ENCODE measurements at places on chromosomes 7 and 10.

DNA sequence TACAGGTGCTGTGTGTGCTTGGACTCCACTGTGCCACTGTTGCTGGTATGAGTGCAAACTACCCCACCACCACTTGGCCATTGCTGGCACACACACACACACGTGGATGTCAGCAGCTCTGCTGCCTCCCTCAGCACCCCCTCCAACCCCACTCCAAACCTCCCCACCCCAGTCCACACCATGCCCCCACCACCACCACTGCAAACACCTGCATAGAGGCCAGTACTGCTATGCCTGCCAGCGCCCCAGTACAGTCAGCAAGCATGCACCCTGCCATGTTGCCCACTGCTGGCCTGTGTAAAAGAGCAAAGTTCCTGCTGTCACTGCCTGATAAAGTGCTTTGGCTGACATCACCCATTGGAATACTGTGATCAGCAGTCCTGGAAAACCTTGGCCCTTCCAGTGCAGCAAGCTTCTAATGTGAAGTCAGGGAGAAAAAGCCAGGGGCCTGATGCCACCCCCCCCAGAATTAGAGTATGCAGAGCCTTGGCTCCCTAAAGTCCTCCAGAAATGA lies 519.2 kb upstream of the PCDH15 start:
- DNase-seq = no peak

DNA sequence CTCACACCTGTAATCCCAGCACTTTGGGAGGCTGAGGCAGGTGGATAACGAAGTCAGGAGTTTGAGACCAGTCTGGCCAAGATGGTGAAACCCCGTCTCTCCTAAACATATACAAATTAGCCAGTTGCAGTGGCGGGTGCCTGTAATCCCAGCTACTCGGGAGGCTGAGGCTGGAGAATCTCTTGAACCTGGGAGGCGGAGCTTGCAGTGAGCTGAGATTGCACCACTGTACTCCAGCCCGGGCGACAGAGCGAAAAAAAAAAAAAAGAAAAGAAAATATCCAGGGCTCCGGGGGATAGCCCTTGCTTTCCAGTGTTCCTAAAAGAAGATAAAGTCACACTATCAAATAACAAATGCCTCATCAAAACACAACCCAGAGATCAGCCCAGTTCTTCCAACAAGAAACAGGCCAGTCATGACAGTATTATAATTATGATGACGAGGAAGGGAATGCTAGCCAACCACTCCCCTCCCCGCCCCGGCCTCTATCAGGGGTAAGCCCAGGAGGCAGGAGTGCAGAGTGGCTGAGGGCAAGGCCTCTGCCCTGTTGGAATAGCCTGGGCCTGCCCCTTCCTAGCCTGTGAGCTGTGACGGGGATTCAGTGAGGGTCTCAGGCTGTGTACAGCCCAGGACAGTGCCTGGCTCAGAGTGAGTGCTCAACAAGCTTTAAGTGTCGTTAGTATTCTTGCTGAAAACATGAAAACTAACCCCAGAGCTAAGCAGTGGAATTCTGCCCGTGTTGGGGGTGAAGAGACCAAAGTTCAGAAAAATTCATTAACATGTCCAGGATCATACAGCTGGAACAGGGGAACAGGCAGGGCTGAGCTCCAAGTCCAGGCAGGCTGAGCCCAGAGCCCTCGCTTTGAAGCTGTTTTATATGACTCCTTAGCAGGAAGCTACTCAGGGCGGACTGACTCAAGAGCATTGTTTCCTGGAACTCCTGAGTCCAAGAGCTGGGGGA lies 54.3 kb downstream of the FAM241B start:
- DNase-seq = no peak

GRCh38 chr7:132751244-132751647 lies 175.0 kb upstream of the PLXNA4 start:
- DNase-seq = no peak

DNA sequence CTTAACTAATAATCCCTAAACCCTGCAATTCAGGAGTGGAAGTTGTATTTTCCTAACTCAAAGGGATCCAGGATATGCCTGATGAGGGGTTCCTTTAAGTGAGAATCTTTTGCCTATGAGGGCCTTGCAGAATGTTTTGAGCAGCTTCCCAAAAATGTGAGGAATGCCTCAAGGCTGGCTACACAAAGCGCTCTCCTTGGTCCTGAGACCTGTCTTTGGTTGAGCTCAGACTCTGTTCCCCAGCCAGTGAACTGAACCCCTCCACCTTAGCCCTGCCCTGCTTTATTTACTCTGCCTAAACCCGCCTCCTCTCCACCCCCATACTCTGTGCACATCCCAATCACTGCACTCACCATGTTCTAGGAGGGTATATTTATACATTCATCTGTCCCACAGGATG lies 108.6 kb downstream of the NRCAM start:
- no peak for DNase-seq

DNA sequence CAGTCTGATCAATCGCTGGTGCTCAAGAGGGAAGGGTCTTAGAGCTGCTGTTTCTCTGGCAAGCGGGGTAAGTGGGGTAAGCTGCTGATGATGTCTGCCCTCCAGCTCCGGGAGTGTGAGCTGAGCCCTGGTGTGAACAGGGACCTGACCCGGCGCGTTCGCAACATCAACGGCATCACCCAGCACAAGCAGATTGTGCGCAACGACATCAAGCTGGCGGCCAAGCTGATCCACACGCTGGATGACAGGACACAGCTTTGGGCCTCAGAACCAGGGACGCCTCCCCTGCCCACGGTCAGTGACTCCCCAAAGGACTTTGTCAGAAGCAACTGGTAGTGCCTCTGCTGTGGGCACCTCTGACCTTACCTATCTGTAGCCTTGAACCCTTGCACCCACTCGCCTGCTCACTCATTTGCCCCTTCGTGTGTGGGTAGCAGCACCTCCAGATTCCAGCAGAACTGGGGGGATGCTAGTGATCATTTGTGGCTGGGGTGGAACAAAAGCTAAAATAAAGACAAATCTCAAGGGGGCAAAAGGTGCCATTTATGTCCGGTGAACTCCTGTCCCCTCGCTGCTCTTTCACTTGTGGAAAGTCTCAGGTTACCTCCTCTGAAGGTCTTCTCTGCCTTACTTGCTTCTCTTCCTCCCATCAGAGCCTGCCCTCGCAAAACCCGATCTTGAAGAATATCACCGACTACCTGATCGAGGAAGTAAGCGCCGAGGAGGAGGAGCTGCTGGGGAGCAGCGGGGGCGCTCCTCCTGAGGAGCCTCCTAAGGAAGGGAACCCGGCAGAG lies 3.2 kb downstream of the UFSP1 start:
- DNase-seq = no peak

- no peak for DNase-seq
Measured at GRCh38 chr10:11115337-11115736, 97.7 kb downstream of the CELF2 start.

GRCh38 chr7:147509035-147509501 lies 1081.5 kb upstream of the C7orf33 start:
- DNase-seq = no peak

DNA sequence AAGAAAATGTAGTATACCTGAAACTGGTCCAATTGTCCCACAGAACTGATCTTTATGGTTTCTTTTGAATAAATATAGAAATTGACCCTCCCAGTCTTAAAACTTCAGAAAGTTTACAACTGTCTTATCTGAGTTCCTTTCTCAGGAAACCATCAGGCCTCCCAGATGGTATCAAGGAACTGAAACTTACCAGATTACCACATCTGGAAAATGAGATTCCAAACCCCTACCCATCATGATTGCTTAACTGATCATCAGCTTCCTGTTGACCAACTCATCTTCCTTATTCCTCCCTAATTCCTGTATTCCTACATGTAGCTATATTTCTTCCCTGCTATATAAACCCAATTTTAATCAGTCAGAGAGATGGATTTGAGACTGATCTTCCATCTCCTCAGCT lies 5.5 kb downstream of the VWDE start:
- no peak for DNase-seq

DNA sequence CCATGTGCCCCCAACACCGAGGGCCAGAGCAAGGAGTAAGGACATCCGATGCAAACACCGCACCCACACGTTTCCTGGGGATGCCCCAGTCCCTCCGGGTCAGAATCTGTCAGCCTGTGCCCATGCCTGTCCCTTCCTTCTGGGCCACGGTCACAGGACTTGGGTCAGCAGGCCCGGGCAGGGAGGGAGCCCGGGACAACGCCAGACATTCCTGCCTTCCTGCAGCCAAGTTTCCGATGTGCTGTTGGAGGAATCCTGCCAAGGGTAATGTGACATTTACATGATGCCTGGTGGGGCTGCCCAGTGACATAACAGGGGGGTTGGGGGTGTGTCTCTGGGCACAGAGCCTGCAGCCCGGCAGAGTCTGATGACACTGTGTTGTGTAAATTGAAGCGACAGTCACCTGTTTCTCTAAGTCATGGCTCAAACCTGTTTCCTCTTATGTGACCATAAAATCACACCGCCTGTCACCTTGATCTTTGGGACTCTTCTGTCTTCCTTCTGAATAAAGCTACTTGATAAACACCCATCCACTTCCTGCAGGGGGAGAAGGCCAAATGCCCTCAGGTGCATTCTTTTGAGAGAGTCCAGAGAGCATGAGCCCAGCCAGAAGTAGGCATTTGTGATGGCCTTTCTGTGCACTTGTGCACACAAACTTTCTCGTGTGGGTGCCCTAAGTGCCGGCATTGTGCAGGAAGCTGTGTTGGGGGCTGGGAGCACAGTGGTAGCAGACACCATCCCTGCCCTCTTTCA lies 175.3 kb upstream of the RHEB start:
- no peak for DNase-seq

GRCh38 chr7:129163875-129164544 lies 19.5 kb downstream of the TSPAN33 start:
- no peak for DNase-seq

- no peak for DNase-seq
Measured at GRCh38 chr7:3399858-3400257, 98.8 kb downstream of the SDK1 start.

DNA sequence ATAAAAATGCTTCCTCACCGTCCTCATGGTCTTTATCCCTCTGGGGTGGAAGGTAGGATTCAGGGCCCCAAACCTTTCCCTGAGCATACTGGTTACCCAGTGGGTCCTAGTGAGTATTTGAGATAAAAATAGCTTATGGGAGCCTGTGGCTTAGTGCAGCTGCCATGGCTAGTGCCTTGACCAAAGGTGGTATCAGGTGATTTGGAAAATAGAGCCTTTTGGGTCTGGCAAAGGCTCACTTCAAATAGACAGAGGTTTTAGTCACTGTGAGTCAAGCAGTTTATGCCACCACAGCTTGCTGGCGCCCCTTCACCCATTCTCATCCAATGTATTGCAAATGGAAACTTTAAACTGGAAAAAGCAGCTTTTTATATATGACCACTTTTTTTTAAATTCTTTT lies 30.4 kb downstream of the PLAU start:
- DNase-seq = no peak

DNA sequence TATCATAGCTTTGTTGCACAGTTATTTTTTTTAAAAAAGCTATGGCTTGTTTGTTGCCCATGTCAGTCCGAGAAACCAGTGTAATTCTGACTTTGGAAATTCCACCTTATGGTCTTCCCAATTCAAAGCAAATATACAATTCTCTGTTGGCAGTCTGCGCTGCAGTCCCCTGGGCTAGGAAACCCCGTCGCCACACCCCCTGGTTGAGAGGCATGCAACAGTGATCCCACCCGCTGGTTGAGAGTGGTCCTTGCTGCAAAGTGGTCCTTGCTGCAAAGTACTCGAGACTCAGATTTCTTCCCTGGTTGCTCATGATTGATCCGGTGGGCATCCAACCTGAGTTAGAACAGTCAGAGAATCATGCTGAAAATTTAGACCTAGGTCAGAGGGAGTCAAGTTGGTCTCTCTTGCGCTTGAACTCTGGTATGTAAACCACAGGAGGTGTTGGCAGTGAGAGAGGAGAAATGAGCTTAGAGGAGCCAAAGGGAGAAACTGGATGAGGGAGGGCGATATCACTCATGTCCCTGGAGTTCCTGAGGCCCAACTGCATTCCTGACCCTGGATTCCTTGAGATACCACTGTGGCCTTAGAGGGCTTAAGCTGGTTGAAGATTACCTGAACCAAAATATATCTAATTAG lies 45.0 kb upstream of the STK17A start:
- DNase-seq = no peak

GRCh38 chr7:17118412-17118811 lies 180.0 kb upstream of the AHR start:
- no peak for DNase-seq

- peak; percentile 22 for DNase-seq
Measured at GRCh38 chr7:823649-824048, 8.6 kb upstream of the SUN1 start.

DNA sequence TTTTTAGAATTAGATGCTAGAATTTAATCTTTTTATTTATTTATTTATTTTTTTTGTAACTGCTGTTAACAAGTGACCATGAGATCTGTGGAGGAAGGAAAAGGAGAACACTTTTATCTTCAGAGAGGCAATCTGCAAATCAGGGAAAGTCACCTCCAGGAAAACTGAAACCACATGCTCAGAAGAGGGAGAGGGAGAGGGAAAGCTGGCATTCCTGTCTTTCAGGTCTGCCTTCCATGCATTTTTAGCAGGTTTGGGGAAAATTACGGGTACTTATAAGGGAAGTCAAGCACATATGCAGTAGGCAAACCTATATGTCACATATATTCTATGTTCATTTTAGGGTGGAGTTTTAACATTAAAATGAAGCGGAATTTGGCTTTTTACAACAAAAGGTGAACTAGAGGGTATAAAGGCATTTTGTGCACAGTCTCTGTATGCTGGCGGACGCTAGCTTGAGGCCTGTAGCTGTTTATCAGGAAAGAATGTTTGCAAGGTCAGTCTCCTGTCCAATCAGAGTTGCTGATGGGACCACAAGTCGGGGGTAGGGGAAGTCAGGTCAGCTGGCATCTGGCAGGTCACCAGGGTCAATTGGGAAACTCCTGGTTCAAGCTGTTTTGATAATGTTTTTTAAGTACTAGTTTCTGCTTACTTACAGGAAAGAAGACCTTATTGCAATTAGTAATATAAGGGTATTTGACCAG lies 333.5 kb downstream of the GPR158 start:
- DNase-seq = no peak

DNA sequence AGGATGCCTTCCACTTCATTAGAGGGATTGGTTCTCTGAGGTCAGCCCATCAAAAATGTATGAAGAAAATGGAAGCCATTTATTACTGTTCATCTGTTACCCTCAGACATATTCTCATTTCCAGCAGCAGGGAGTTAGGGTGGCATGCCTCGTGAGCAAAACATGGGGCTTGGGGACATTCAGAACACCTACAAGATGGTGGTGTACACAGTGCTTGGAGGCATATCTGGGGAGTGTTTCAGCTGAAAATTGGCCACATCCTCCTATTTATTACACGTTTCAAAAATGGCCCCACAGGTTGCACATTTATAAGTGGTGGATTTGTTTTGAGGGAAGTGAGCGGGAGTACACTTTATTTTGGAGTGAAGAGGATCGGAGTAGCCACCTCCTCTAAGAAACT lies 93.4 kb downstream of the SPAG6 start:
- DNase-seq = no peak

All from posterior cingulate gyrus (tissue), 11 donors.